ENCODE measurements at places on chromosomes 6 and 20.

GRCh38 chr6:22320750-22321149, 23.9 kb upstream of the PRL start:
- no peak for DNase-seq

GRCh38 chr6:158257425-158257759, 54.9 kb upstream of the TULP4 start:
- DNase-seq, result no peak

DNA sequence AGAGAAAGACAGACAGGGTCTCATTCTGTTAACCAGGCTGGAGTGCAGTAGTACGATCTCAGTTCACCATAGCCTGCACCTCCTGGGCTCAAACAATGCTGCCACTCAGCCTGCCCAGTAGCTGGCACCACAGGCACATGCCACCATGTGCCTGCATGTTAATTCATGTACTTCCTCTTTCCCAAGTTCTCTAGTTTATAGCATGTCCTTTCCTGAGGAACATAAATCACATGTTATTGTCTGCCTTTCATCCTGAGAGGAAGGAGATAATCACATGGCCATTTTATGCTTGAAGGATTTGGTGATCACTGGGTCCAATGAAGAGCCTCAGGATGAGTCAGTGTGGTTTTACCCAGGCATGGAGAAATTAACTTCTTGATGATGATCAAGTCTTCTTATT, 47.9 kb downstream of the COL11A2 start:
- DNase-seq, result no peak

DNA sequence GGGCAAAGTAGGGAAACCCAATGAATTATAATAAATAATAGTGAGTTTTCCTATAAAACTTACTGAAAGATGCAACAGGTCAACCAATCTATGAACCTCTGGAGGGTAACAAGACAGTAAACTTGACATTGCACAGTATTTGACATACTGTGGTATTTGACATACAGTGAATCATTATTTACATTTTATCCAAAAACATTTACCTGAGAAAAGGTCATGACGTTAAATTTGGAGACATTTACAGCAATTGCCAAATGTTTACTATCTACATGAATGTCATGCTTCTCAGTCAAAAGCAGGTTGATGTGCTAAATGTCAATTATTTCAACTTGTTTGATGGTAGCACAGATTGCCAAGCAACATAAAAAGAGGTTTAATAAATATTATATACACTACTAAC, 35.8 kb upstream of the NOX3 start:
- no peak for DNase-seq
